ENCODE measurements at places on chromosomes 5 and 9. TPM values are rescaled to one million over a fixed set of nuclear protein-coding genes. Genes with fewer than 3 reads are reported as not detected.

DNA sequence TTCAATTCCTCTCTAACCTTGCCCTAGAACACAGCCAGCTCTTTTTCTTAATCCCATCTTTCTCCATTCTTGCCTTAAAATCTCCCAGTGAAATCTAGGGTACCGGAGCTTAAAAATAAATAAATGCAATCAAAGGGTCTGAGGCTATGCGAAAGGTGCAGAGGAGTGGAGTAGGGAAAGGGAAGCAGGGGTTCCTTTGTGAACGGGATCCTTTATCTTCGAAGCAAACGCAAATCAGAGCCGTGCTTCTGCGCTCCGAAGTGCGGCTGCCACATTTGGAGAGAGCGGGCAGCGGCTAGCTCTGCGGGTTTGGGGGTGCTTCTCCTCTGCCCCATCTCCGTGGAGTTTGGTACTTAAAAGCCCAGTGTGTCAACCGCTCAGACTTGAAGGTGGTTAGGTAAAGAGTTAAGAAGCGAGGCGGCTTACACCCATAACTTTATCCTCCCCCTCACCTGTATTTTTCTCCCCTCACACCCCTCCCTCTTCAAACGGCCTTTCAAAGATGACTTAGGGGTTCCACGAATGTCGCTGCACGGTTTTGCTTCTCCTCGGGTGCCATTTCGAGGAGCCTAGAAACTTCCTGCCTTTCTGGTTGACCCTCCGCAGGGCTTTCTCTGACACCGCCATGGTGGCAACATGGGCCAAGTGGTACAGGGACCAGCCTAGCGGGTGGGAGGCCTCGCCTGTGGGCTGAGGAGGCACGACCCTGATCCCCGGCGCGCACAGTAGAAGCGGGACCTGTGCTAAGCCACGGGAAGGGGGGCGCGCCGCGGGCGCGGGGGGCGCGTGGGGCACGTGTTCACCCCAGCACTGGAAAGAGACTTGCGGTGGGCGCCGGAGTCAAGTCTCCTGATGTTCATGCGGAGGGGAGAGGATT is 31.7 kb upstream of the NFIB start:
- H3K4me3 ChIP-seq, result no peak overlapping the region
- no peaks in the 10 kb centered on the region for H3K4me1 ChIP-seq
- peaks cover 21% of the 10 kb centered on the region for H3K27me3 ChIP-seq

The ENC1 gene
- total RNA-seq, result 99.3 TPM

- H3K27me3 ChIP-seq, result no peaks in the 10 kb centered on the region
- H3K4me3 ChIP-seq, result no peak overlapping the region
- H3K36me3 ChIP-seq, result peaks cover 11% of the 10 kb centered on the region
- DNase-seq, result no peak
- no peak overlapping the region for H3K27ac ChIP-seq
These were observed 39.4 kb downstream of the MTRR start for GRCh38 chr5:7908317-7908716.

GRCh38 chr9:84791643-84792042 is 122.1 kb downstream of the NTRK2 start:
- H3K27ac ChIP-seq, result no peak overlapping the region
- no peaks in the 10 kb centered on the region for H3K4me1 ChIP-seq
- no peak for DNase-seq
- no peaks in the 10 kb centered on the region for H3K27me3 ChIP-seq

DNA sequence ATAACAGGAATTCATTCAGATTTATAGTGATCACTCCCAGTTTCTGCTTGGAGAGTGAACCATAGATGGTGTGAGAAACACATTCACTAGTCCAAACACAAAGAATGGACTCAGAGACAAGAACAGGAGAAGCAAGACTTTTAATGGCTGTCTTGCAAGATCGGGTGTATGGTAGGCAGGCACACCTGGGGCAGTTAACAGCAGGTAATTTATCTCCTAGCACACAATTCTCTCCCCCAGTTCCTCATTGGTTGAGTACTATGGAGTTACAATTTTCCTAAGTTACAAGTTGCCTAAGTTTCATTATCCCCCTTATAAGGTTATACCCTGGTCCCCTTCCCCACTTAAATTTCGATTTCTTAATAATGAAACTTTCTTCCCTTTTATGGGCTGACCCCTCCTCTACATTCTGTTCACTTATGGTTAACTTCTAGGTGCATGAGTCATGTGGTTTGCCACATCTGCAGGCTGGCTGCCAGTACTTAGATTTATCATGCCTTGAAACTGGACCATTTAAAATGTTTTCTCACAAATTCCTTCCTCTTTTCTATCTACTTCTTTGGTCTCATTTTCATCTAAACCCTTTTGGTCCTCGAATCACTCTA is 623.3 kb downstream of the HINT1 start:
- no peak overlapping the region for H3K27ac ChIP-seq
- no peaks in the 10 kb centered on the region for H3K4me1 ChIP-seq
- H3K36me3 ChIP-seq, result no peaks in the 10 kb centered on the region
- H3K4me3 ChIP-seq, result no peak overlapping the region
- no peak for DNase-seq
- H3K27me3 ChIP-seq, result no peaks in the 10 kb centered on the region

The PCDHB11 gene
- total RNA-seq, result not detected

The PNPLA7 gene
- 4.9 TPM for total RNA-seq

- H3K36me3 ChIP-seq, result no peaks in the 10 kb centered on the region
- H3K27ac ChIP-seq, result peak overlapping the region; percentile 75
- H3K4me1 ChIP-seq, result peaks cover 56% of the 10 kb centered on the region
These were observed 38.2 kb downstream of the C5orf15 start for GRCh38 chr5:133930061-133930812.

The PDE8B gene
- total RNA-seq, result 0.23 TPM

The KLHL3 gene
- total RNA-seq, result 14.0 TPM

DNA sequence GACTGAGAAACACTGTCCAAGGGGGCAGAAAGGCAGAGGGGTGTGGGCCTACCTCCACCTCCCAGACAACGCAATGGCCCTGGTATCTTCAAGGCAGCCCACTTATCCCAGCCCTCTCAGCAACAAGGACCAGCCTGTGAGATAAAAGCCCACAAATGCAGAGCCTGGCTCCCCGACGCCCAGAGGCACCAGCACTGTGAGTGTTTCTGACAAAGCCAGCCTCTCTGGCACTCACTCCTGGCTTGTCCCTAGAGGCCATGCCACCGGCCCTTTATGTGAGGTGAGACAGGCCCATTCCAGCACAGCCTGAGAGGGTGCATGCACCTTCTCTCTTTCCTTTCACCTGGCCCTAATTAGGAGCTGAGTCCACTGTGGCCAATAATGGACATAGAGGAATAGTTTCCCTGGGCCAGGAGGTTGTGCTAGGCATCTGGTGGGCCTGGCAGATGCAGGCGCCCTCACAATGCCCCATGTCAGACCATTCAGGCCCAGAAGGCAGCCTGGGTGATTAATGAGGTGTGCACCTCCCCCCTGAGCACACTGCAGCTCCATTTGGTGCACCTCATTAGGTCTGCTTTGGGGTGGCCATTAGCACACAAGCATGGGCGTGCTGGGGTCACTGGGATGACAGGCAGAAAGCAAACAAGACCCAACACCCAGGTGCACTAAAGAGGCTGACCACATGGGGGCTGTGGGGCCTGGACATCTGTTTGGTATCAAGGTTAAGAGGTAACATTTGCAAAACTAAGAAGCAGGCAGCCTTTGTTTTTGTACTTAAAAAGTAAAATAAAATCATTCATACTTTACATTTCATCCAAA is 176.0 kb downstream of the MED10 start:
- no peak overlapping the region for H3K4me3 ChIP-seq
- no peak overlapping the region for H3K27ac ChIP-seq
- H3K4me1 ChIP-seq, result no peaks in the 10 kb centered on the region

Data from natural killer cell (primary cell).